ENCODE measurements at places on chromosomes 4 and X.

DNA sequence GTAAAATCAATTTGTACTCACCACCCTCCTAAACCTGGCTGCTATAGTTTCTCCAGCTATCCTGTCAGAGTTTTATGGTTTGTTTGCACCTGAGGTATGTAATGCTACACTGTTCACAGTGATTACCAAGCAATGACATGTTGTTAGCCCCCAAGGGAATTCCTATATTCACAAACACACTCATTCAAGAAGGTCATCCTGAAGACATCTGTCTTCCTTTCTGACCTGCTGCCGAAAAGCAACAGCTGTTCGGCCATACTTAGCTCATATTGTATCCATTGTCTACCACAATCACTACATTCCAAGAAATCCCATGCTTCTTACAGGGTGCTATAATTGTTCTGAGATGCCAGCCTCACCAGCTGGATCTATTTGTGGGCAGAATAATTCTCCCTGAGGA is 160.1 kb upstream of the GYPA start:
- DNase-seq: no peak

- no peak for DNase-seq
Measured at GRCh38 chr4:113537203-113537602, 224.3 kb downstream of the CAMK2D start.

DNA sequence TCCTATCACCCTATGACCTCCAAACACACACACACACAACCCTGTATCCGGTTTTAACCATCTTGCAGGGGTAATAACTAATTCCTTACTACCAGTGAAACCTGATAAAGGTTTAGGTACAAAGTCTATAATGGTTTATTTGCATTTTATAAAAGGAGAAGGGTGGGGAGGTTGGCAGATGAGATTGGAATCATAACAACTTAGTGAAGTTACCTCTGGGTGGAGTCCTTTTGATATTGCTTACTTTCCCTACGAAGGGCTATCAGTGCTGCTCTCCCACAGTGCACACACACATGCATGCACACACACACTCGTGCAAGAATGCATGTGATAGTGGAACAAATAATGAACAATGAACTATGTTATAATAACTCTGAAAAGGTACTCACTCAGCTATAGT is 56.1 kb downstream of the CCSER1 start:
- DNase-seq: no peak

DNA sequence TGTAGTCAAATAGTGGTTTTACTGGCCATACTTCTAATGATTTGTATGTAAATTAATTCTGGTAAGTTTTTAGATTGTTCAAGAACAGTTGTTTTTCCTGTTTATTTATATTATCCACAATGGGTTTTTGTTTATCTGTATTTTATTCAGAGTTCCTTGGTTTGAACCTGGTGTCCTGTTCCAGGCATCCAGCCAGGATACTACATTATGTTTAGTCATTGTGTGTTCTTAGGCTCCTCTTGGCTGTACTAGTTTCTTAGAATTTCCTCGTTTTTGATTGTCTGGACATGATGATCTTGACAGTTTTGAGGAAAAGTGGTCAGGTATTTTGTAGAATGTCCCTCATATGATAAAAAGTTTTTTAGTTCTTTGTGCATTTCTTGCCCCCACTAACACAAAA is 7.8 kb downstream of the TIGD2 start:
- no peak for DNase-seq

GRCh38 chr4:164442180-164442579 is 311.8 kb upstream of the SMIM31 start:
- DNase-seq: no peak

DNA sequence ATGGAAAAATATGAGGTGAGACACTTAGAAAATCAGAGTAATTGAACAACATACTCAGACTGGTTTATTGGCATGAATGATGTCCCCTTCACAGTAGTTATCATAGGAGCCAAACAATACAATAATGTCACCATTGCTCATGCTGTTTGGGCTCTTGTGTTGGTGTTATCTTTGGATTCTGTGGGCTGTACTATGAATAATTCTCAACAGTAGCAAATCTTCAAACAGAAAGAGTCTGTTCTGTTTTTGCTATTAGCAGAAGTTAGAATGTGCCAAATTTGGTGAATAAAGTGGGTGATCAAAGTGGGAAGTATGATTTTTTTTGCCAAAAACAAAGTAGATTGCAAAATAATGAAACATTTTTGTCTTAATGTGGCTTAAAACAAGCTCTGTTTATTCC is 58.3 kb downstream of the GRID2 start:
- no peak for DNase-seq

DNA sequence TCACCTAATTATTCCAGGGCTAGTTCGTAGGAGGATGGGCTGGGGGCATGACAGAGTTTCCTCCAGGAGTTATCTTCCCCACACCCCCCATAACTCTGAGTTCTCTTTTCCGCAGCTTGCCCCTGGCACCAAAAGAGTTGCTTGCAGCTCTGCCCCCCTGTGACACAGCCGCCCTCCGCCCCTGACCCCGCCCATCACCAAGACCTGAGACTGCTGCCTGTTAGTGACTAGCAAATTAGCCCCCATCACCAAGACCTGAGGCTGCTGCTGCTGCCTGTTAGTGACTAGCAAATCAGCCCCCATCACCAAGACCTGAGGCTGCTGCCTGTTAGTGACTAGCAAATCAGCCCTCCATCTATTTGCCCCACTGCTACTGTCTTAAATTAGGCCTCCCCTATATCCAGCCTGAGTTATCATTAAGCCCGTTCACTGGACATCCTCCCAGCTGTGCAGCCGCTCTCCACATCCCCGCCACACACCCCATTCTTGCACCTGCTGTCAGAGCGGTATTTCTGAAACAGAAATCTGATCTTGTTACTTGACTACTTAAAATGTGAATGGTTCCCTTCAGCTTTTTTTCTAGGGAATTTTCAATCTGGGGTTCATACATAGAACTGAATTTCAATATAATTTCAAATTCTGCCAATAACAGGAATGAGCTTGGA is 1.5 kb upstream of the PAPSS1 start:
- no peak for DNase-seq

GRCh38 chrX:115949900-115950822 is 220.4 kb upstream of the AGTR2 start:
- no peak for DNase-seq

GRCh38 chr4:108683479-108683878 is 33.1 kb downstream of the OSTC start:
- no peak for DNase-seq

DNA sequence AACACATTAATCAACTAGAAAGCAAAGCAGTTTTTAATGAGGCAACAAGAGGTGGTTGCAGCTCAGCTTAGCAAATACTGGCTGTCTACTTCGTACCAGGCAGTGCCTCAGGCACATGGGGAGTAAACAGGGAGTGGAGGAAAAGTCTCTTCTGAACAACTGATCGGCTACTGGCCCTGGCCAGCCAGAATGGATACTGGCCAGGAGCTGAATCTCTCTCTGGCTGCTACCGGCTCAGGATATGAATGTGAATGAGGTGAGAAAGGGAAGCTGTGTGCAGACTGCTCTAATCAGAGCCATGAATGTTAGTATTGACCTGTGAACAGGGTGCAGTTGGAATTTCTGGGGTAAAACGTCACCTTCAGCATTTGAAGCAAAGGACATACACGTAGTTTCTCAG is 77.3 kb downstream of the STK32B start:
- no peak for DNase-seq

GRCh38 chr4:38050560-38051350 is 90.6 kb downstream of the PTTG2 start:
- DNase-seq: no peak

Measured in progenitor cell of endocrine pancreas (in vitro differentiated cells).